C1 segment of cervical spinal cord (tissue), 14 donors: ENCODE measurements at places on chromosomes 5 and 9.

DNA sequence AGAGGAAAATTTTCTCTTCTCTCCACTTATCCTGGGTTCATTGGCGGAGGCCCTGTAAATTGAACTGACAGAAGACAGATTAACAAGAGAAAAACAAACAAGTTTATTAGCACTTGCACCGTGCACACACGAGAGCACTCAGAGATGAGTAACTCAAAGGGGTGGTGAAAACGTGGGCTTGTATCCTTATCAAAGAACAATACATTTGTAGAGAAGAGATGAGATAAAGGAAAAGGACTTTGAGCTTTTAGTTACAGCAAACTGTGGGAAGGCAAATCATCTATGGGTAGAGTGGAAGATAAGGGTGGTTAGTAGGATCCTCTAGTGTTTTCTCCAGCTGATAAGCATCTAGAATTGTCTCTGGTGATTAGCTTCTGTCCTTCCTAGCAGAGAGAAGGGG, 44.4 kb upstream of the ROR2 start:
- DNase-seq = no peak

GRCh38 chr9:84897362-84898094, 228.0 kb downstream of the NTRK2 start:
- DNase-seq = no peak

GRCh38 chr9:92964607-92965060, 17.3 kb downstream of the FGD3 start:
- DNase-seq = no peak

GRCh38 chr5:74641735-74642542, 1.4 kb upstream of the ENC1 start:
- peak; percentile 36 for DNase-seq
